ENCODE measurements at places on chromosomes 5 and 9.

- DNase-seq = no peak
These were observed 133.7 kb downstream of the GPBP1 start for GRCh38 chr5:57307516-57307915.

DNA sequence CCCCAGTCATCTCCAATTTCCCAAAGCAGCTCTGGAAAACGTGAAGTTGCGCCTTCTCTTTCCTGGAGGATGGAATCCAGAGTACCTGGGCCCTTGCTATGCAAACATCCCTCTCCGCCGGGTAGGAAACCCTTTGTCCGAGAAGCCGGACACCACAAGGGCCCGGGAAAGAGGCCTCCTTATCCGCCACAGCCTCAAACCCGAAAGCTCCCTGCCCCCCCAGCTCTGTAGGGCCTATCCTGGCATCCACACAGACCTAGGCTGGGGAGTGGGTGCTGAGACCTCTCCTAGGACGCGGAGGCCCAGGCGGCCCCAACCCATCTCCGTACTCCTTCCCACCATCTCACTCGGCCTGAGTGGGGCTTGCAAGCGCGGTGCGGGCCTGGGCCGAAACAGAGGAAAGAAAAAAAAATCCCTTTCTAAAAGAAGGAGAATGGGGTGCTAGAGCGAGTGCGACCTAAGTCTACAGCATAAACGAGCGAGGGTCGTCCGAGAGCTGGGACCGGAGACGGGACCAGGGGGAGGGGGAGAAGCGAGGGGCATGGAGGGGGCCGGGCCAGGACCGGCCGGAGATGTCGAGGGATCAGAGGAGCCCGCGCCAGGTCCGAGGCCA lies 624 bp downstream of the FBXW11 start:
- DNase-seq = peak; percentile 5

GRCh38 chr5:95727764-95728191 lies 3.4 kb upstream of the RHOBTB3 start:
- DNase-seq = no peak

GRCh38 chr5:39876146-39876545 lies 451.4 kb upstream of the DAB2 start:
- DNase-seq = no peak

DNA sequence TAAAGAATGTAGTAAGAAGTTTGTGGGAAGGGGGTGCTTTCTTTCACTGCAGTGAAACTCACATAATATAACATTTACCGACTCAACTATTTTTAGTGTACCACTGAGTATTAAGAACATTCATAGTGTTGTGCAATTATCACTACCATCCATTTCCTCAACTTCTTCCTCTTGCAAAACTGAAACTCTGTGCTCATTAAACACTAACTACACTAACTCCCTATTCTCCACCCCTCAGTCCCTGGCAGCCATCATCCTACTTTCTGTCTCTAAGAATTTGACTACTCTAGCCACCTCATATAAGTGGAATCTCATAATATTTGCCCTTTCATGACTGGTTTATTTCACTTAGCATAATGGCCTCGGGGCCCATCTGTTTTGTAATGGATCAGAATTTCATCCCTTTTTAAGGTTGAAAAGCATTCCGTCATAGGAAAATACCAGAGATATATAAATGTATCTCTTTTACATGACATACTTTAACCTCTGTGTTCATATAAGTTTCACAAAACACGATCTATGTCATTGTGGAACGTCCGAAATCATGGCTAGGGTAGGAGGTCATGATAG lies 56.3 kb upstream of the DIRAS2 start:
- DNase-seq = no peak

GRCh38 chr9:74935008-74935407 lies 17.7 kb downstream of the C9orf40 start:
- DNase-seq = no peak

DNA sequence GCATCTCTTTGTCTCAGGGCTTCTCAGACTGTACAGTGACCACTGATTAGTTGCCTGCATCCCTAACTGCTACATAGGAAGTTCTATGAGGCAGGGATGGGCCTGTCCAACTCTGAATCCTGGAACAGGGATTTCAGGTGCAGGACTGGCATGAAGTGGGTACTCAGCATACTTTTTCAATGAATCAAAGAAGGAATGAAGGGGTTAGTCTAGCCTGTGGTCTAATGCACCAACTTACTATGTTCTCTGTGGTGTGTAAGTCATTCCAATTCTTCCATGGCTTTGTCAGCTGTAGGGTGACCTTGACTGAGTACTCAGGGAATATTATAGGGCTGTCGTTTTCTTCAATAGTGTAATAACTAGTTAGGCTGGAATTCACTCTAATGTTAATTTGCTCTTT lies 8.3 kb downstream of the COL15A1 start:
- DNase-seq = no peak

GRCh38 chr9:84642553-84643141 lies 26.9 kb upstream of the NTRK2 start:
- no peak for DNase-seq

DNA sequence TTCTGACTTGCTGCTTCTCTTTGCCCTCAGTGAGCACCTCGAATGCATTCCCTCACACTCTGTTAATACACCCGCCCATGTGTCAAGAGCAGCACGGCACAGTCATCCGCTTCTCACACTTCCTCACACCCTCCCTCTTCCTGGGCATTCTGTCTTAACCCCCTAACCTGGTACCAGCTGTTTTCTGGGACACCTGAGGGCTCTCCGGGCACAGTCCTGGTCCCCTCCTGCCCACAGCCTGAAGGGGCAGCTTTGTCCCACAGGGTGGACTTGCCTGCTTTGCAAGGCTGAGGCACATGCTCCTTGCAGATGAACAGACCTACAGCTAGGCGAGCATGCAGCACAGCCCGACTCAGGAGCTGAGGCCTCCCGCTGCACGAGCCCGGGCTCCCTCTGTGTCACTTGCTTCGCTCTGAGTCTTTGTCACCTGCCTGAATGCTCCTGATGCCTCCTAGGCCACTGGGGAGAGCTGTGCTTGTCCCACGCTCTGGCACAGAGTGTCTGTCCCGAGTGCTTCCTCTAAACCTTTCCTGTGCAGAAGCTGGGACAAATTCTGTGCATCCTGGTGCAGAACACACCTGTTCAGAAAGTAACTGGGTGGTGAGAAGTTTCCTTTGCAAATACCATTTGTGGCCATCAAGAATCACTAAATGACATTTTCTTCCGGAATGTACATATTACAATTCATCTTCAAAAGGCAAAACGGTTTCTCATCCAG lies 47.8 kb downstream of the AHRR start:
- DNase-seq = no peak

DNA sequence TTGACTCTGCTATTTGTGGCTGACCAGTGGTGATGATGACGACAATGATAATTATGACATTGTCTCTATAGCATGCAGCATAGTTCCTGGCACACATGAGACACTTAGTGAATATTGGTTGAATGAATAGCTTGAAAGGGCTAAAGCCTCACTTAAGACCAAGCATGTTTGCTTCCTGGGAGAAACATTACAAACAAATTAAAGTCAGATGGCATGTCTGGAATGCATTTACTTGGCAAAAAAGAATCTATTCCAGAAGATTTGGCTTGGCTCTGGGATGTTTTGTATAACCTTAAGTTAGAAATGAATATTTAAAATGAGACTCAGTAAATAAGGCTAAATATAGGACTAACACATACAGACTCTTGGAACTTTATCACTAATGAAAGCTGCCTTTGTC lies 21.6 kb downstream of the GAS1 start:
- no peak for DNase-seq

DNA sequence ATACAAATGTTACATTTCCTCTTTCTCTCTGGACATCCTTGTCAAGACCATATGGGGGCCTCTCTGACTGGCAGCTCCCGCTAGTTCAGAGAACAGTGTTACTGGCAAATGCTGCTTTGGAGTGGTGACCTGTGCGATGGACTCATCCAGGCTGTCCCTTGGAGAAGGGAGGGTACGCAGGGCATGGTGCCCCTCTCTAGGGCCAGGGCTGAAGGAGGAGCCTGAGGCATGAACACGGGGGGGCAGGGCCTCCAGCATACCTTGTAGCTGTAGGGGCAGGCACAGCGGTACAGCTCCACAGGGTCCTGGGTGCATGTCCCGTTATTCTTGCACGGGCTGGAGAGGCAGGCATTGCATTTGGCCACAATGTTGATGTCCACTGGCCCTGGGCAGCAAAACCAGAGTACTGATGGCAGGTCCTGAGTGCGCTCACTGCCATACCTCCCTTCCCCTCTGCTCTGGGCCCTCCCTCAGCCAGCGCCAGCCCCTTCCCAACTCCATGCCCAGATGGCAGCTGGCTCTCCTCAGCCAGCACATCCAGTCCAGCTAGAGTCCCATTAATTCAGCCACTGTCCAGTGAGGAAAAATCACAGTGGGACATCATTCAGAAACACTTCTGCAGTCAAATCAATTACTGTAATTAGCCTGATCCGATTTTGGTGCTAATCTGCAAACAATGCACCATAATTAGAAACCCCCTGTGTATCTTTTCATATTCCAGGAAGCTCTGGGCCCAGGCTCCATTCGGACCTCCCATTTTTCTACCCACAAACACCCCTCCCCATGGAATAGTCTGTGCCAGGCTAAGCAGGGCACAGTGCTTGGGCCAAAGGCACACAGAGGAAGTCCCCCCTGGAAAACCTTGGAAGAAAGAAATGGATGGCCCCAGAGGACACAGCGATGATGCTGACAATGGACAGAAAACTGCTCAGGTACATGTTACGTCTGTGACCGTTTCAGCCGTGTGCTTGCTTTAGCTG lies 128.8 kb upstream of the PANK3 start:
- DNase-seq = no peak

- DNase-seq = peak; percentile 32
These were observed 215.6 kb downstream of the ROR2 start for GRCh38 chr9:91734371-91734981.

- DNase-seq = no peak
These were observed 1.1 kb upstream of the CNTFR start for GRCh38 chr9:34590381-34591247.

- no peak for DNase-seq
These were observed 379 bp upstream of the TICAM2 start for GRCh38 chr5:115602591-115603125.

- DNase-seq = no peak
These were observed 56.6 kb downstream of the NDUFS4 start for GRCh38 chr5:53616939-53617549.

- no peak for DNase-seq
These were observed 21.6 kb upstream of the SPATA31D4 start for GRCh38 chr9:81906671-81907070.

DNA sequence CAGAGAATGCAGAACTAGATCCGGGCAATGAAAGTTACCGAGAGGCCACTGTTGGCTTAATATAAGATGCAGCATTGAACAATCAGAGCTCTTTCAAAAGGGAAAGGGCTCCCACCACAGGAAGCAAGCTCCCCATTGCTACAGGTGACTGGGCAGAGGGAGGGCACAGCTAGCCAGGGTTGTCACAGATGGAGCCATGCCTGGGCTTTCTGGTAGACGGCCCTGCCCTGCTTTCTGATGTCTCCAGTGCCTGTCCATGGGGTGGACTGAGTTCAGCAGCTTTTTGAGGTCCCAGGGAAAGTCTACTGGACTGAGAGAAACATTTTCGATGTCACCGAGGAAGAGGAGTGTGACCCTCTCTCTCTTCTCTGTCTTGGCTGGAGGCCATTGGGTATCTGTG lies 14.1 kb downstream of the RGS3 start:
- no peak for DNase-seq

DNA sequence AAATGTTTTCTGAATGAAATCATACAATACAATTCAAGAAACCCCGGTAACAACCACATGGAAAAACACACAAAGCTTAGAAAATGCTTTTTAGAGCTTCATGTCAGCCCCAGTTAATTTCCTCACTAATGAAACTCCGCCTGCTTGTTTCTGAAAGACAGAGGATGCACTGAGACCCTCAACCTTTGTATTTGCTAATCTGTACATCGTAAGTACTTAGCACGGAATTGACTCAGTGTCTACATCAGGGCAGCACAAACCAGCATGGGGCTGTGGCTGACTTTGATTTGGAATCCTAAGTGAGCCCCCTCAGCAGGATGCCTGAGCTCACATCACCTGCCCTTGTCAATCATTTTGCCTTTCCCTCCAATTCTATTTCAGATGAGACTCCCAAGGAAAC lies 499.1 kb upstream of the MPDZ start:
- DNase-seq = no peak

DNA sequence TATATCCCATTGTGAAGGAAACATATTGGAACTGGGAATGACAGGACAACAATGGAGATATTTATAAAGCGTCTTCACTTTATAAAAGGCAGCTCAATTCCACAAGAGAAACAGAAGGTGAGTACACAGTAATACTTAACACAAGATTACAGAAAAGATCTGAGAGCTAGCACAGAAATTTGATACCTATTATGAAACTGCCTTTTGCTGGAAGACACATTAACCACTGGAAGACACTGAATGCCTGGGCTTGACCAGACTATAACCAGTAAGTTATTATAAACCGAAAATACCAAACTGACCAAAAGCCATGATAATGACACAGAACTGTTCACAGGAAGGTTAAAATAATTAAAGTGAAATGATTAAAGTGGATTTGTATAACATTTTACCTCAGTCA lies 195.4 kb downstream of the NR2F1-AS1 start:
- no peak for DNase-seq

- DNase-seq = no peak
These were observed 10.1 kb downstream of the ATG12 start for GRCh38 chr5:115831163-115831768.

- no peak for DNase-seq
These were observed 128.2 kb upstream of the ASTN2 start for GRCh38 chr9:117543089-117543488.

DNA sequence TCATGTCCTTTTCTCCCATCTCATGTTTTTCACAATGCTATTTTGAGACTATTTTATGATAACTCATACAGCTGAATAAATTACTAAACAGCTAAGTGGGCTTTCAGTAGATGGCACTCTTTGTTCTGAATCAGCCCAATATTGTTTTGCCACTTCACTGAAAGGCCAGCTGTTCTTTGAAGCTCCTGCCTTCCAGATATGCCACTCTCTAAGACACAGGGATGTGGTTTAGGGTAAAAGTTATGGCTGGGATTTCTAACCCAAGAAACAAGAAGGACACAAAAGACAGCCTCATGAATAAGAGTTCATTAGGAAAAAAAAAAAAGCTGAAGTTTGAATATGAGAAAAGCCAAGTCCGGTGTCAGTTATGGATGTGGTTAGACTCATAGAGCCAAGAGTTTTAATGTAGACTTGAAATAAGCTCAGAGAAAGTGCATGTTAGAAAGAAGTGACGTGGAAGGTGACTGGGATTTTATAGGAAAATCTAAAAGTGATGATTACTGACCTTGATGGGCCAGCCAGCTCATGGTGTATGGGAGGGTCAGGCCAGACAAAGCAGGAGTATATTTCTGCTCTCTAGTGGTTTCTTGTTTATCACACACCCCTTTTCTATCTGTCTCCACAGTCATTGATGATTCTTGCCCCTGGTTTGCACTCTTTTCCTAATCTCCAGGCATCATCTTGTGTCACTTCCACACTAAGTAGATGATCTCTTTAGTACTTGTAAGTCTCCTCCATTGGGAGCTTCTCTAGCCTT lies 488.5 kb downstream of the NR2F1-AS1 start:
- DNase-seq = no peak
